Activated CD4-positive, alpha-beta T cell treated with anti-CD3 and anti-CD28 coated beads, Interleukin-2, amount 50 U/mL, for 1 hour (primary cell): ENCODE measurements at places on chromosomes 11 and 22.

DNA sequence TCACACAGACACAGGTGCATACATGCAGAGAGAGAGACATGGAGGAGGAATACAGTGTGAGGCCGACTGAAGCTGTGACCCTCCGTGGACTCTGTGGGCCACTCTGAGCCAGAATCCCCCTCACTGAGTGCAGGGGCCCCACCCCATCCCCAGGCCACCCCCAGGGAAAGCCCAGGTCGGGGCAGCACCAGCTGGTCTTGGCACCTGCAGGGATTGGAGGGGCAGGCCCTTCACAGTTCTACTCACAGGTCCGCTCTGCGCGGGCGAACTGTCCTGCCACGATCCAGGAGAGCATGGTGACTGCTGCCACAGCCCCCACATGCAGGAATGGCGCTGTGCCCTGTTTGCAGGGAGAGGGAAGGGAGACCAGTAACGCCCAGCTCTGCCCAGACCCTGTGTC, 16.3 kb upstream of the KLHL35 start:
- DNase-seq = no peak

DNA sequence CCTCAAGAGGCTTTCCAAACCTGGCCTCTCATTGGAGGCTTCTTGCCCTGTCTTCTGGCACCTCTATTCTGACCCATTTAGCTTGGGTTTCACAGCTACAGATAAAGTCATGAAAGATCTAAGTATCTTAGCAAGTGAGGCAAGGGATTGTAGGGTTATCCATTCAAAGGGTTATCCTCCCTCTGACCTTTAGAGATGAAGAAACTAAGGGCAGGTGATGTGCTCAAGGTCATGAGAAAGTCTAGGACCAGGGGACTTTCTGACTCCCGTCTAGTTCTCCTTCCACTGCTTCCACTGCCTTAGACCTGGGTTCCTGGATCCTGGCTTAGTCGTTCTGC, 7.2 kb downstream of the PHOX2A start:
- DNase-seq = no peak

GRCh38 chr11:3826721-3827120, 14.0 kb downstream of the RHOG start:
- DNase-seq = no peak

DNA sequence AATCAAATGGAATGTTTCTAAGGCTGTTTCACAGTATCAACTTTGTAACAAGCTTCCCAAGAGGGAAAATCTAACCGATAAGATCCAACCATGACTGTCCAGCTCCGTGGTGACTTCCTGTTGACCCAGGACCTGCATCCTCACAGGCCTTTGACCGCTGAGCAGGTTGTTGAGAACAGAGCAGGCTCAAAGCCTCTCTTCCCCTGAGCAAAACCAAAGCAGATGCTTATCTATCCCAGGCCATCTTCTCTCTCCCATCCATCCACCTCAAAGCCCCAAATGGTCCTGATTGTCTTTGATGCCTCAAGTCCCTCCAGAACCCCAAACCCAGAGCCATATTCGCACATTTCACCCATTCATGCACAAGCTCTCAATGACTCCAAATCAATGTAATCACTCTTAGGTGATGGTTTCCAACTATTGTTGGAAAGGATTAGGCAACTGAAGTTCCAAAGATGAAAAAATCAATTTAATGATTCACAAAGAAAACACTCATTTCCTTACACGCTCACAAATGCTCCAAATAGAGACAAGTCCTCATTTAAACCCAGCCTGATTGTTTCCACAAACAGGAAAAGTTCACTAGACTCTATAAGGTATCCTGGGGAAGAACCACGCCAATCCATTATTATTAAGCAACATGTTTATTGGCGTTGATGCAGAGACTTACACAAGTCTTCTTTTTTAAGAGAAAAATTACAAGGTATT, 48.7 kb downstream of the C11orf58 start:
- no peak for DNase-seq
